Activated T-cell treated with anti-CD3 and anti-CD28 coated beads, Interleukin-2, amount 50 U/mL, for 48 hours (primary cell): ENCODE measurements at places on chromosomes 6 and 20.

- no peak for DNase-seq
Observed at GRCh38 chr20:37350649-37351574, 5.0 kb downstream of the SRC start.

- no peak for DNase-seq
Observed at GRCh38 chr6:41602422-41602743, 35.9 kb upstream of the MDFI start.

GRCh38 chr6:50124572-50124971 is 74.8 kb upstream of the DEFB112 start:
- DNase-seq, result no peak

- DNase-seq, result no peak
Observed at GRCh38 chr6:69985180-69985579, 118.8 kb downstream of the COL19A1 start.
